ENCODE measurements at places on chromosomes 4 and X.

DNA sequence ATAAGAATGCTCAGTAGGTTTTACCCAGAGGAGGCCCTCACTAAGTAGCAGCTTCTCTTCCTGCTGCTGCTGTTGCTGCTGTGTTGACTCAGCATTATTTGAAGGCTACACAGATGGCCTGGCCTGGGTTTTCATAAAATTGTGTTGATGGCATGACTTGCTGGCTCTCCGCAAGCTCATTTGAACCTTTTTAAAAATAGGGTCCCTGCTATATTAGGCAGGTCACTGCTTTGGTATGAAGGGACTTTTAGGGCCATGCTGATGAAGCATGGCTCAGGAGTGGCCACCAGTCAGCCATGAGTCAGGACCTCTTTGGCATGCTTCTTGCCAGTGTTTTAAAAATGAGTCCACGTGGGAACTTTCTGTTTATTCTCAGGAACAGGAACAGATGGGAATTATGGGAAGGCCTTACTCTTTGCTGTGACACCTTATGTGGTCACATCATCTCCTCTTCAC, 128.7 kb downstream of the MID1IP1 start:
- DNase-seq: peak; percentile 73

GRCh38 chr4:125772680-125773079, 457.9 kb downstream of the FAT4 start:
- DNase-seq: no peak

DNA sequence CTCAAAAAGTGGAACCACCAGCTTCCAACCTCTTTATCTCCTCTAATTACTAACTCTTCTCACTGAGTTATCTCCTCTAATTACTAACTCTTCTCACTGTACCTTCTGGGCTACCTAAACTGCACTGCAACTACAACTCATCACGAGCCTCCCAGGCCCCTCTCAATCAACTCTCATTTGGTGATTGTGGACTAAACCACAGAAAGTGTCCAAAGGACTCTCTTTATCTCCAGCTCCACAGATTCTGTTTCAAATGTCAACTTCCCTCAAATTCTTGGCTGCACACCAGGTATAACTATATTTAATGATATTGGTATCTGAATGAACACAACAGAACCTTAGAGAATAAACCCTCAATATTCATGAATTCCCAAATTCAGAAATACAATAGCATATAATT, 182.9 kb downstream of the MAML3 start:
- no peak for DNase-seq

GRCh38 chrX:7950865-7951264, 23.7 kb upstream of the PNPLA4 start:
- DNase-seq: no peak

GRCh38 chr4:48832571-48832970, 1.7 kb downstream of the OCIAD1 start:
- no peak for DNase-seq

GRCh38 chrX:100895365-100896075, 21.4 kb upstream of the NOX1 start:
- DNase-seq: peak; percentile 60

DNA sequence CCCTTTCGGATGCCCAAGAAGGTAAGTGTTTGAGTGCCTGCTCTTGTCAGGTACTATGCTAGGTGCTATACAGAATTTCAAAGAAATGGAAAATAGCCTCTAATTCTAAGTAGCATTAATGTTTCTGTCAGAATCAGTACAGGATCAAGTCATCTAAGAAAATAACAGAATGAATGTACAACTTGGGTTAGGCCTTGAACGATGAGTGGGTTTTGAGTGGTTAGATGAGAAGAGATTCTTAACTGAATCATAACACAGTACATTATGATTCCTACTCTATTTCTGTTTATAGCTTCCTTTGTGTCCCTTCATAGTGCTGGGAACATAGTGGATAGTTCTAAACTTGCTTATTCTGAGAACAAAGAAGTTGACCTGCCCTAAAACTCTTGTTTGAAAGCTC, 253.9 kb downstream of the GLUD2 start:
- no peak for DNase-seq

DNA sequence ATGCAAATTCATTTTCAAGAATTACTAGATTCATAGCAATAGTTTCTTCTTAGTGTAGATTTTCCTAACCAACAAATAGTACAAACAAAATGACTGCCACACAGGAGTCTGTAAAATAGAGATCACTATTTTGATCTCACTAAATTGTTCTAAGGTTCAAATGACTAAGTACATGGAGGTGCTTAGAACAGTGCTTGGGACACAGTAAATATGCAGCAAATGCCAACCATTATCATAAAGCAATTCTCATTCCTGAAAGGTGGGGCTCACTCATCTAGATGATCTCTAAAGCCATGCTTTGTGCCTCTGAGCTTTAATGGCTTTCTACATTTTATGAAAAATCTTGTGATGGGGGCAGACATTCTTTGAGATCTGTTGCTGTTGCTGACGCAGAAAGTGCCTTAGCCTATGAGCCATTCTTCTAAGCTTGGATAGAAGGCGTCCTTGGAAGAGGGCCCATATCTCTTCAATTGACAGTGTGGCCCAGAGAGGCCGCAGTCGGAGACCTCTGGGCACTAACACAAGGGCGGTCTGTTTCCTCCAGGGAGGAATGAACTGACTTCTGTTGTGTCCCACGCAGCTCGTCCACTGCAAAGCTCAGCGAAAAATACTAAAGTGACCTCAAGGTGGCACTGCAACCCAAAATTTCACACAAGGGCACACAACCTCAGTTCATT, 23.5 kb downstream of the TLR10 start:
- peak; percentile 65 for DNase-seq

DNA sequence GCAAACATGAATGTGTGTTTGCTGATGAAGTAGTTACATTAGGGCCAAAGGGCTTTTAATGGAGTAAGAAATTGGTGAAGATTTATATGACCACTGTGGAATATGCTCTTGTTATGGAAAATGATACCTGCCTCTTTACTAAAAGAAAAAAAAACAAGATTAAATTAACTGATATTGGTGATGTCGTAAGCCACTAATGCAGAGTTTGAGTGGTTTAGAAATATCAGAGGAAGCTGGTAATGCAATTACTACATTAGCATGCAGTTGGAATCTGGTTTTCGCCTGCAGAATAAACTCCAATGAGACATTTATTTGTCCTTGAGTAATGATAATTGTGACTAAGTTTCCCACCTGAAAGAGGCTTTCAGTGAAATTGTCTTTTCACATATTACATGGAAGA, 597.9 kb downstream of the GALNTL6 start:
- no peak for DNase-seq

- no peak for DNase-seq
These were observed 102.2 kb upstream of the ZFP42 start for GRCh38 chr4:187893418-187893817.

DNA sequence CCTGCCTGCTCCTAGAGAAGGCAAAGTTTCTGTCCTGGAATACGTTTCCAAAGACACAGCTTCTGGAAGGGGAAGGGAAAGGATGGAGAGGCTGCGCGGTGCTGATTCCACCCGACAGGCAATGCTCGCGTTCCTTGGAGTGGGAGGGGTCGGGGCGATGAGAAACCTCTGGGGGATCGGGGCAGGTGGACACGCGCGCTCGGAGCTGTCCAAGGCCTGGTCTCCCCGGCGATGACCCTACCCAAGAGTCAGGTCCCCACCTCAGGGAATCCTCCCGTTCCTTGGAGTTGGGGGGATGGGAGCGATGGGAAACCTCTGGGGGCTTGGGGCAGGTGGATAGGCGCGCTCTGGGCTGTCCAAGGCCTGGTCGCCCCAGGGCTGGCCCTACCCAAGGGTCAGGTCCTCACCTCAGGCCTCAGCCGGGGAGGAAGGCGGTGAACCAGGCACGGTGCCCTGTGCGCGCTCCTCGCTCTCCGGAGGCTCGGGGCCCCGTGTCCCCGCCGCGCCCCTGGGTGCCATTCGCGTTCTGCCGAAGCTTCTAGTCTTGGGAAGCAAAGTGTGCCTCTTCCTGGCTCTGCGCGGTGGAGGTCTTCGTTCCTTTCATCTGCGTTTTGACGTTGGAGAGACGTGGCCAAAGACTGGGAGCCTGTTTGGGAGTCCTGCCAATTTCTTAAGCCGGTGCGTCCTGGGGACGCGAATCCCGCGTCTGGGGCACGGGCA, 10.6 kb upstream of the SHOX start:
- no peak for DNase-seq

DNA sequence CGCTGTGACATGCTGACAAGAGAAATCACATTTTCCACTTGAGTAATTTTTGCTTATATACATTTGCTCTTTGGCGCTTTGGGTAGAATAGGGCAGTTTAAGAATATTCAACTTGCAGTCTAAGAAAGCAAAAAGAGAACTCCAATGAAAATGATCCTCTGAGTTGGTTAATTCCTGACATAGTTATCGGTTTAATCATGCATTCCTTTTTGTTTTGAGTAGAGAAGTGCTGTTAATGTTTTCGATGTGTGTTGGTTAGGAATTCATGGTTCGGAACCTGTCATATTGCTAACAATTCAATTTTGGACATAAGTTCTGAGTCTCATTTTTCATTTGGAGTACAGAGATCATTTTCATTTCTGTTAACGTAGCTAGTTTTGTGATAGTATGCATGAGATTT, 700.6 kb upstream of the PITX2 start:
- peak; percentile 77 for DNase-seq

DNA sequence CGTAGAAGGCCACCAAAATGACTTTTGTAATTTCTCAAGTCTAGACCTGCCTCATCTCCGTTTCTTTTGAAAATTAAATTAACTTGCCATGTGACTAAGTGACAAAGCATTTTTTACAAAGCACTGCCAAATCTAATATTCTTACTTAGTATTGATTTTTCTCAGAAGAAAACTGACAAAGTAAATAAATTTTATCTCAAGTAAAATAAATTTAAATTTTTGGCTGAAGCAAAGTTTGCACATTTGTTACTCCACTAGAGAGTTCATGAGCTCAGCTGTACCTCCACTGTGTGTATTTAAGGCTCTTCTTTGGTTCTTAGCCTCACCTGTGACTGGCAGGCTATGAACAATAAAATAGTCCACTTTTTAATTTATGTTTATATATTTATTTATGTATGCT, 441.1 kb upstream of the PCDH10 start:
- DNase-seq: no peak

DNA sequence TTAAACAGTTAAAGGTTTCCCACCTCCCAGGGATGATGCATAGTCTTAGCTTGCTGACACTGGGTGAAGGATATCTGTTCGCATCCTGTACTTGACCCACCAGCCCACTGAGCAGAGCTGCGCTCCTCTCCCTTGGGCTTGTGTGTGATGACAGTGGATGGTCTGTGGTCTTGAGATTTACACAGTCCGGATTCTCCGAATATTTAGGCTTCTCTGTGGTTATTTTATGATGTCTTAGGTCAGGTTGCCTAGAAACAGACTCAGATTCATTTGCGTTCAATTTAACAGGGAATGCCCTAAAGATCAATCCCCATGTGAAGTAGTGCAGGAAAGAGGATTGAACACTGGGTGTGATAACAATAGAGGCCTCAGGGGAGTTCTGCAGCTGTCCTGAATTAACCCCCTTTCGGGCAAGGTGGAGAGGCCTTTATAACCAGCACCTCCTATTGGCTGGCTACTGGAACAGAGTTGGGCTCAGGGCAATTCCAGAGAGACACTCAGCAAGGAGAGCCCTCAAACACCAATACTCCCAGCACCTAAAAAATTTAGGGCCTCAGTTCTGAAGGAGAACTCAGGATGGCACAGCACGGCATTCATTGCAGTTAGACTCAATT, 653.2 kb upstream of the GALNT7 start:
- peak; percentile 64 for DNase-seq

- peak; percentile 53 for DNase-seq
These were observed 39.5 kb downstream of the NSD2 start for GRCh38 chr4:1910643-1911042.

DNA sequence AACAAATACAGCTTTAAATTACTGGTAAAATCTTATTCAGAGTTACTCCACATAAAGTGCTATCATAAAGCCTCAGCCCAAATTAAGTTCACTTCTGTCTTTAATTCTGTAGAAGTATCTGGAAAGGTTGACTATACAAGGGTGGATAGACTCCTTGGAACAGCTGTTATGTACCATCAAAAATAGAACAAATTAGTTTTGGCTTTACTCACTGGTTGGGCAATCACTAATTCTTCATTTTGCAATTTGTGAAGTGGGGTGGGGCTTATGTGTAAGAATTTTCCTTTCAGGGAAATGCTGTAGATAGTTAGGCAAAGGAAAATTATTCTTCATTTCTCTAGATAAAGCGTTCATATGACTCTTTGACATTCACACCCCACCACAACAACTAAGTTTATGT, 7.8 kb downstream of the DIAPH2 start:
- no peak for DNase-seq

- no peak for DNase-seq
These were observed 505.3 kb upstream of the CPEB2 start for GRCh38 chr4:14496969-14497368.

- no peak for DNase-seq
These were observed 30.7 kb upstream of the SPANXN4 start for GRCh38 chrX:142994988-142995387.

DNA sequence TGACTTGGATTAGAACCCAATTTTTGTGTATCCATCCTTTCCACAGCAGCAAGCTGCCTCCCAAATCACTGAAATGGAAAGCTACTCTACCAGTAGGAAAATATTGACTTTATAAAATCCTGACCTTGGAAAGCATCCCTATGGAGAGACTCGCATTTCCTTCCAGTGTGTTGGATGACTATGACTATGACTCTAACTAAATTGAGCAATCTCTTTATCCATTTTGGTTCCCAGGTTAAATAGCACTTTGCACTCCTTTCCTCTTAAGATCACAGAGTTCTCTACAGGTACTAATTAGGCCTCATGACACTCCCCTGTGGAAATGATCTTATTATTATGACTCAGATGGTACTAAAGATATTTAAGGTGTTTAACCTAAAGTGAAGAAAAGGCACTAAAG, 431.8 kb downstream of the PPARGC1A start:
- no peak for DNase-seq

DNA sequence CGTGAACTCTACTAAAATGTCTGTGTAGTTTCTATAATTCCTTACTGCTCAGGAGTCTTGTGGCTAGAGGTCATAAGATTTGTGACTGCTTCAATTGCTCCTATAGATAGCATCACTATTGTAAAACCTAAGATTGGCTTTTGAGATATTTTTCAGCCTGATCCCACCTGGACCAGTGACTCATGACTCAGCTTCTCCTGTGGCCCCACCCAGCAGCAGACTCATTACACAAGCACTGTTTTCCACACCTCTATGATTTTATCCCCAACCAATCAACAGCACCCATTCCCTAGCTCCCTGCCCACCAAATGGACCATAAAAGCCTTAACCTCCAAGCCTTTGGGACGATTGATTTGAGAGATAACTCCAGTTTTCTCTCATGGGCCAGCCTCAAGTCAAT, 1157.0 kb upstream of the INTU start:
- DNase-seq: no peak

DNA sequence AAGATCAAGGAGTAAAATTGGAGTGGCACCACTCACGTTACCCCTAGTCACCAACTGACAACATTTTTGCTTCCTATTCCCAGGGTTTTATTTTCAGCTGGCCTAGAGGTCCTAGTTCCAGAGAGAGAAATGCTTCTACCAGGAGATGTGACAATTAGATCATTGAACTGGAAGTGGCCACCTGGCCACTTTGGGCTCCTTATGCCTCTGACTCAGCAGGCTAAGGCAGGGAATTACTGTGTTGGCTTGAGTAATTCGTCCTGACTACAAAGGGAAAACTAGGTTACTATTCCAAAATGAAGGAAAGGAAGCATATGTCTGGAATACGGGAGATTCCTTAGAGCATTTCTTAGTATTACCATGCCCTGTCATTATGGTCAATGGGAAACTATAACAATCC, 831.6 kb upstream of the NDST4 start:
- DNase-seq: no peak

Measured in ELR (cell line).